ENCODE measurements at places on chromosomes 4 and X.

DNA sequence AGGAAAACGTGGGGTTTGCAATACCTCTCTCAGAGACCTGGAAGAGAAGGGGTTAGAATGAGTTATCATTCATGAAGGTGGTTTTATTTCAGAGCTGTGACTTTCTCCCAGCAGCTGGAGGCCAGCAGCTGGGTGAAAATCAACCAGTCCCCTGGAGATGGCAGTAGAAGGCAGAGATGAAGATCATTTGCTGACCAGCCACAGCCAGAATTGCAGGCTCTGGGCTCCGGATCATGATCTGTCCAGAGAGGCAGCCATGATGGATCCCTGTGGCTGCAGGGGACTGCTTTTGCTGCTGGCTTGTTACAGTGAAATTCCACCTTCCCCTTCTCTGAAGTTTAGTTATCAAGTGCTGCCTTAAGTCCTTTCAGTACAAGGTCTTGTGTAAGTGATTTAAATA lies 46.9 kb upstream of the TAB3 start:
- no peak for DNase-seq

DNA sequence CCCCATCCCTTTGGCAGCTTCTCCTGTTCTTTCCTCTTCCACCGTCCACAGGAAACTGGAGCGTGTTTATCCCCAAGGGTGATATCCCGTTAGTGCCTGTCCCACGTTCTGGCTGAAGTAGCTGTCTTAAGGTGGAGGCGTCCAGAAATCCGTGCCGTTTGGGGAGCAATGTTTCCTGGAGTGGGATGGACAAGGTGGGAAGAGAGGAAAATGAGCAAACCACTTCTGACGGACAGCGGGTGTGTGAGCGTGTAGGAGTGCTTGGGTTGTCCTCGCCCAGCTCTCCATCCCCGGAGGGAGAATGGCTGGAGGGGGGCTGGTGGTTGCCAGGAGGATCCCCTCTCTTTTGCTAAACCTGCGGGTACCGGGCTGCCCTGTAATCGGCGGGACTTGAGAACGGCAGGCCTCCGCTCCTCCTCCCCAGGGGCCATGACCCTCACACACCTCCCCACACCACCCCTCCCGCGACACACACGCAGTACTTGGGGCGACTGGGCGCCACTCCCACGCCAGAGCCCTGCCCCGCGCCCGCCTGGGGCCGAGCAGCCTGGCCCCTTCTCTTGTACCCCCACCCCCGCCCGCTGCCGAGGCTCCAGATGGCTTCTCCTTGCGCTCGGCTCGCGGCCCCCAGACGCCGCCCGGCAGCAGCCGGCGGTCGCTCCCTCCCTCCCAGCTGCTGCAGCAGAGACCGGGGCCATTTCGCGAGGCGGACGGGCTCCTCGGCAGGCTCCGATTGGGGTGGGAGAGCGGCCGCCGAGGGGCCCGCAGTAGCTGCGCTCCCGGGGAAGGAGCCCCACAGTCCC lies 13.9 kb upstream of the PRDM8 start:
- DNase-seq, result peak; percentile 42

DNA sequence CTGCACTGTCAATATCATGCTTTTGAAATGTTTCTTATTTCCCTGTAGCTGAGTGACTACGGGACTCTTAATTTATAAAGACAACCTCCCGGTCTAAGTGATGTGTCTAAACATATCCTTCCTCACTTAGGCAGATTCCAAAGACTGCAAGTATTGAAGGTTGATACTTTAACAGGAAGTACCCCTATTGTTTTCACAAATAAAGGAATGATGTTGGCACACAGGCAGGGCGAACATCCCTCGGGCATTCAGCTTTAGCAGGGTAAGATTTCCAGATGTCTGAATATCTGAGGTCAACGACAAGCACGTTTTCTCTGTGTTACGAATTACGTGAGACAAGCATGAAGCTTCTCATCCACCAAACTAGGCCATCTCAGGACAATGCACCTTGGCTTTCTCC lies 638.0 kb upstream of the FRG1 start:
- no peak for DNase-seq

GRCh38 chrX:30652527-30653414 lies 452 bp upstream of the GK start:
- peak; percentile 92 for DNase-seq

DNA sequence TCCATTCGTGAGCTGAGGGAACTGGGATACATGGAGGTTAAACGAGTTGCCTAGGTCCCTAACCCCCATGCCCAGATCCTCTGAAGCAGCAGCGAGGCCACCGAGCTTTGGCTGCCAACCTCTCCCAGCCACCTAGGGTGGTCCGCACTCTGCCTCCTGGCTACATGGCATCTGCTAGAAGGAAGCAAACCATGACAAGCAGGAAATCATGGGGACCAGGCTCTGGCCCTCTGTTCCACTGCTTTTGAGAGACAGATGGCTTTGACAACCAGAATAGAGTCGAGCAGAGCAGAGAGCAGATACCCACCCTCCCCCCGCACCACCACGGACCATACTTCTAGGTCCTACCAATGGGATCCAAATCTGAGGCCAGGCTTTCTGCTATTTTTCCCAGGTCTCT lies 37.5 kb upstream of the NKRF start:
- DNase-seq, result no peak

DNA sequence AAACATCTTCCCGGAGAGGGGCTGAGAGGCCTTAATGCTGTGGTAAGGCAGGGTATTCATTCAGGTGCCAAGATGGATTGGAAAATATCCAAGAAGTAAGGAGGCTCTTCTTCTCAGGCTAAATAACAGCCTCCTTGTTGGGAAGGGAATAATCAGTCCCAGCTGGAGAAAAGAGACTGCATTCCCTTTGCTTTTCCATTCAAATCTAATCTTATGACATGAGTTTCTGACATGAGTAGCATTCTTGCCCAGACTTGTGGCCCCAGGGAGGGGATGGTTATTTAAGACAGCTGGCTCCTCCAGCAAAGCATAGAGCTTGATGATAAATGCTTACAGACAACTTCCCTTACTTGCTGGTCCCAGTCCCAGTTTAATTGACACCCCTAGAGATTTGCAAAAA lies 98.3 kb downstream of the DCLK2 start:
- DNase-seq, result no peak

Data from activated naive CD8-positive, alpha-beta T cell treated with anti-CD3 and anti-CD28 coated beads for 36 hours (primary cell).